ENCODE measurements at places on chromosomes 5 and 9.

GRCh38 chr5:60640901-60641300 lies 59.1 kb downstream of the DEPDC1B start:
- no peak for DNase-seq
- no peak overlapping the region for H3K4me3 ChIP-seq
- peaks cover 63% of the 10 kb centered on the region for H3K36me3 ChIP-seq
- H3K4me1 ChIP-seq: no peaks in the 10 kb centered on the region
- no peak overlapping the region for H3K27ac ChIP-seq
- no peaks in the 10 kb centered on the region for H3K27me3 ChIP-seq

DNA sequence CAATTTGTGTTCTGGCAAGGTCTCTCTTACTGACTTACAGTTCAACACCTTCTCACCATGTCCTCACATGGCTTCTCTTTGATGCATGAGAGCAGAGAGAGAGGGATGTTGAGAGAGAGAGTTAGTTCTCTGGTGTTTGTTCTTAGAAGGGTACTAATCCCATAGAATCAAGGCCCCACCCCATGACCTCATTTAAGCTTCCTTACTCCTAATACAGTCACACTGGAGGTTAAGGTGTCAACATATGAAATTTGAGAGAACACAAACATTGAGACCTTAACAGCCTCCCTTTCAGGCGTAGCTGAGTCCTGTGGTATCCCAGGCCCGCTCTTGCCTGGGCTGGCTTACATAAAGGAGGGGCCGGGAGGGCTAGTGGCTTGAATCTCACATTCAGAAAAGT lies 10.6 kb upstream of the SEMA6A start:
- no peak for DNase-seq
- H3K36me3 ChIP-seq: no peaks in the 10 kb centered on the region
- no peaks in the 10 kb centered on the region for H3K4me1 ChIP-seq
- H3K27ac ChIP-seq: no peak overlapping the region

GRCh38 chr9:112338561-112338960 lies 5.1 kb upstream of the PTBP3 start:
- H3K4me1 ChIP-seq: peaks cover 7% of the 10 kb centered on the region
- no peaks in the 10 kb centered on the region for H3K36me3 ChIP-seq
- no peak for DNase-seq
- no peak overlapping the region for H3K4me3 ChIP-seq

GRCh38 chr5:124724357-124725039 lies 21.9 kb downstream of the ZNF608 start:
- no peak for DNase-seq
- no peak overlapping the region for H3K27ac ChIP-seq
- H3K36me3 ChIP-seq: no peaks in the 10 kb centered on the region
- H3K27me3 ChIP-seq: no peaks in the 10 kb centered on the region

- H3K36me3 ChIP-seq: no peaks in the 10 kb centered on the region
- H3K4me3 ChIP-seq: peak overlapping the region; percentile 33
- H3K27ac ChIP-seq: peak overlapping the region; percentile 66
Observed at GRCh38 chr9:121454972-121455371, 44.7 kb downstream of the GGTA1 start.

DNA sequence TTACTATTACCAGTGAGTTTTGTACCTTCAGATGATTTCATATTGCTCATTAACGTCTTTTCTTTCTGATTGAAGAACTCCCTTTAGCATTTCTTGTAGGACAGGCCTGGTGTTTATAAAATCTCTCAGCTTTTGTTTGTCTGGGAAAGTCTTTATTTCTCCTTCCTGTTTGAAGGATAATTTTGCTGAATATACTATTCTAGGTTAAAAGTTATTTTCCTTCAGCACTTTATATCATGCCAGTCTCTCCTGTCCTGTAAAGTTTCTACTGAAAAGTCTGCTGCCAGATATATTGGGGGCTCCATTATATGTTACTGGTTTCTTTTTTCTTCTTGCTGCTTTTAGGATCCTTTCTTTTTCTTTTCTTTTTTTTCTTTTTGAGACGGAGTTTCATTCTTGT lies 13.3 kb downstream of the CDK7 start:
- no peak overlapping the region for H3K27ac ChIP-seq
- H3K27me3 ChIP-seq: no peaks in the 10 kb centered on the region

- H3K36me3 ChIP-seq: no peaks in the 10 kb centered on the region
- H3K27ac ChIP-seq: no peak overlapping the region
- H3K4me3 ChIP-seq: no peak overlapping the region
- H3K27me3 ChIP-seq: no peaks in the 10 kb centered on the region
- no peaks in the 10 kb centered on the region for H3K4me1 ChIP-seq
- no peak for DNase-seq
Observed at GRCh38 chr5:121913418-121913817, 48.4 kb upstream of the SRFBP1 start.

DNA sequence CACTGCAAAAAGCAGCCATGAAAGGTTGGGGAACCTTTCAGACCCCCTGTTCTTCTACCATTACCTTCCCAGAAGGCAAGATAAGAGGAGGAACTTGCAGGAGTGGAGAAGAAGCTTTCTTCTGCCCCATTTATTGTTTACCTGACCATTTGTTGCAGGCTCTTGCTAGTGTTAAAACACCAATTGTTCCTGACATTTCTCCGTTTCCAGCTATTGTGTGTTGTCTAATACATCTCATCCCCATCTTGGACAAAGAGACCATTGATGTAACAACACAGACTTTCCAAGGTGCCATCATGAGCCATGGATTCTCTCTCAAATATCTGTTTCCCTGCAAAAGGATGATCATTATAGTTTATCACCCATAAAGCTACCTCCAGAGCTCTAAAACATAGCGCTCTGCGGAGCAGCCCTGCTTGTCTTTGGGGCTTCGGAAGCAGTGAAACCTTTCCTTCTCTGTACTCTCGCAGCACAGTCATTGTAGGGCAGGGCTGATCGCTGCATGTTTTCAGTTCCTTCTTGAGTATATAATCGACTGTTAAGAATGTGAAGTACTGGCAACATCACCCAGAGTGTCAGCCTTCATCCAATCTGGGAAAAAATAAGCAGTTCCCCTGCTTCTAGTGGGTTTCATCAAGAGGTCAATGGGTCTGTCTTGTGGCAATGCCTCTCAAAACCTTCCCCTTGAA lies 680.0 kb downstream of the SEMA5A start:
- H3K27me3 ChIP-seq: no peaks in the 10 kb centered on the region
- H3K4me1 ChIP-seq: no peaks in the 10 kb centered on the region
- H3K36me3 ChIP-seq: no peaks in the 10 kb centered on the region
- H3K27ac ChIP-seq: no peak overlapping the region
- H3K4me3 ChIP-seq: no peak overlapping the region
- DNase-seq: no peak

All from activated T-helper 2 cell treated with anti-CD3 and anti-CD28 coated beads, Interferon-gamma antibody, Interleukin-2, Interleukin-4, amounts not matched to agents 10 μg/mL and 5 μg/mL and 100 μg/mL, durations not matched to agents 14 hours and 24 hours and 36 hours (primary cell).